Inflammatory macrophage treated with lipopolysaccharide for 1 hour (primary cell): ENCODE measurements at places on chromosomes 13 and 19.

- no peak for DNase-seq
These were observed 487.4 kb downstream of the LMO7 start for GRCh38 chr13:76123548-76123947.

GRCh38 chr19:55484593-55485438 lies at the start of gene NAT14:
Gene NAT14 (plus strand): TSS chr19:55485188. CDS start chr19:55485709, 521 bp downstream.
- no peak for DNase-seq

- no peak for DNase-seq
These were observed 16.6 kb downstream of the POU4F1 start for GRCh38 chr13:78586706-78587105.

DNA sequence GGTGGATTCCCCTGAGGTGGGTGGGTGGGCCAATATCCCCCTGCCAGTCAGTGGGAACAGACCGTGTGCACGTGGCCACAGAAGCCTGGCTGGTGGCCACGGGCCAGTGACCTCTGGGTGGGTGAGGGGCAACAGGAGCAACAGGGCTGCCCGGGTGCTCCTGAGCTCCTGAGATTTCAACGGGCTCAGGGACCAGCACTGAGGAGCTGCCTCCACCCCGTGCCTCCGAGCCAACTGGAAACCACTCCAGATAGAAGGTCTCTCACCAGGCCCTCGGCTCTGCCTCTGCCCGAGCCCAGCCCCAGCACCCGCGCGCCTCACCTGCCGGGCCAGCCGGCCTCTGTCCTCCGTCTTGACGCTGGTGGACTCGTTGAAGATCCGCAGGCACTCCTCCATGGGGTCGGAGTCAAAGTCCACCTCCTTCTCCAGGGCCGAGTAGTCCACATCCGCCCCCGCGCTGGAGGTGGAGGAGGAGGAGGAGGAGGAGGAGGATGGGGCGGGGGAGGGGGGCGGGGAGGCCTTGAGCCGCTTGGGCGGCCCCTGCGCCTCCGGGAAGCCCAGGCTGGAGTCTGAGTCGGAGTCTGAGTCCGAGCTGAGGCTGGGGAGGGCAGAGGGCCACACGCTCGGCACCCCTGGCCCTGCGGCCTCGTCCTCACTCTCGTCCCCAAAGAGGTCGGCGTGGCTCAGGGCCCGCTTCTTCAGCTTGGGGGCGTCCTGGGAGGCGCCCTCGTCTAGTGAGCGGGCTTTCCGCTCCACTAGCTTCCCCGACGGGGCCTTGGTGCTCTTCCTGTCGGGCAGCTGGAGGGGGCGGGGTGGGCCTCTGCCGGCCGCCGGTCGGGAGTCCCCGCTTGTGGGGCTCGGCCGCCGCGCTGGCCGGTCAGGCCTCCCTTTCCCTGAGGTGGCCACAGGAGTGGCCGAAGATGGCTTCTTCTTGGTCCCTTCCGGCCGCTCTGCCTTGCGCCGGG lies 14.8 kb upstream of the ATP8B3 start:
- DNase-seq = no peak

DNA sequence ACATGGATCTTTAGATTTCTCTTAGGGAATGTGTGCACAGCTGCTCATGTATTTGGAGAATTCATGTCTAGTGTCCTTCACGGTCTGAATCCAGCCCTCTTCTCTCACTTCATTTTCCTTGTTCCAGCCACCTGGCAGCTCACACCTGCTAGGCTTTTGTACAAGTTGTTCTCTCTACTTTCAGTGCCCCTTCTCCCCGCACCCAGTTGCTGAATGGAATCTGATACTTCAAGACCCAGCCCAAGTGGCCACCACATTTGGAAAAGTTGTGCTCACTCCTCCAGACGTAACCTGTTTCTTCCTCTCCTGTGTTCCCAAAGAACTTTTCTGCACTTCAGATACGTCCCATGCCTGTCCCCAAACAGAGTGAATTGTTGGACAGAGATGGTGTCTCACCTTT lies 235.6 kb downstream of the SHISA2 start:
- no peak for DNase-seq

GRCh38 chr19:3932931-3933810 lies at the start of gene NMRK2:
Gene NMRK2 (plus strand): TSS chr19:3933069. CDS start chr19:3933672, 603 bp downstream.
- no peak for DNase-seq

DNA sequence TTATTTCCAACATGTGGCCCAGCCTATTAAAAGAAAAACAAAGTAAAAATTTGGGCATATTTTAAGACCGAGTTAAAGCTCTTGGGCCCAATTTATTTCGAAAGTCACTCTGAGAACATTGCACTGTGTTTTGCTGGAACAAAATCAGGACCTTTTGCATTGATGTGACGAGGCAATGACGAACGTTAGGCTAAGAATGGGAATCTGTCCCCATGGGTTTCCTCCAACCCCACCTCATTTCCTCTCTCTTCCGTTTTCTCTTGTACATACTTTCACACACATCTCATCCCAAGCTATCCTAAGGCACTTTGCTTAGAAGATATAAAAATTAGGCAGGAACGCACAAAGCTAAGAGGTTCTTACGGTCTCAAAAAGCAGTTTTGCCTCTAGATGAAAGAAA lies 22.1 kb downstream of the EDNRB start:
- DNase-seq = no peak

GRCh38 chr19:45468159-45468651 lies 409 bp downstream of the FOSB start:
- no peak for DNase-seq

DNA sequence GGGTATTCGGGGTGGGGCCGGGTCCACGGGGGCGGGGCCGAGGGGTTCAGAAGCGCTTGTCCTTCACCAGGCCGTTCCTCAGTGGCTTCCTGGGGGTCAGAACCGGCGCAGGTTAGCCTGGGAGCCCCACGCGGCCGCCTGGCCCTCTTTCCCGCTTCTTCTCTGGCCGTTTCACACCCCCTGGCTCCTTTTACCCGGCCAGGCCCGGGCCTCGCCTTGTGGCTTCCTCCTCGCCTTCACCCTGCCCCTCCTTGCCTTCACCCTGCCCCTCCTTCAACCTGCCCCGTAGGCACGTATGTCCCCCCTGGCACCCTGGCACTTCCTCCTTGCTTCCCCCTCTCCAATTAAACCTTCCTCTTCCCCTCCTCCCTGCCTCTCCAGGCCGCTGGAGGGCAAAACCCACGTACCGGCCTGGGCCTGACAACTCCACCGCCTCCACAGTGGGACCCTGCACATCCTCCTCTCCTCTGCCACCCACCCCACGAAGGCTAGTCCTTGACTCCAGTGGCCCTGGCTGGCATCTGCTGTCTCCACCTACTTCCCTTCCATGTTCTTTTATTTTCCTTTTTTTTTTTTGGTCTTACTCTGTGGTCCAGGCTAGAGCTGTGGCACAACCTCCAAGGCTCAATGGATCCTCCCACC lies 25.3 kb downstream of the CERS1 start:
- no peak for DNase-seq

GRCh38 chr19:10631874-10632273 lies 6.5 kb downstream of the SLC44A2 start:
- DNase-seq = no peak

GRCh38 chr13:103246581-103247200 lies 180.5 kb upstream of the SLC10A2 start:
- no peak for DNase-seq

GRCh38 chr19:6588508-6589345 lies 2.2 kb downstream of the CD70 start:
- DNase-seq = peak; percentile 48

GRCh38 chr13:106183410-106184065 lies 351.9 kb downstream of the EFNB2 start:
- no peak for DNase-seq

GRCh38 chr13:112898621-112899280 lies 70.3 kb upstream of the MCF2L start:
- DNase-seq = no peak

DNA sequence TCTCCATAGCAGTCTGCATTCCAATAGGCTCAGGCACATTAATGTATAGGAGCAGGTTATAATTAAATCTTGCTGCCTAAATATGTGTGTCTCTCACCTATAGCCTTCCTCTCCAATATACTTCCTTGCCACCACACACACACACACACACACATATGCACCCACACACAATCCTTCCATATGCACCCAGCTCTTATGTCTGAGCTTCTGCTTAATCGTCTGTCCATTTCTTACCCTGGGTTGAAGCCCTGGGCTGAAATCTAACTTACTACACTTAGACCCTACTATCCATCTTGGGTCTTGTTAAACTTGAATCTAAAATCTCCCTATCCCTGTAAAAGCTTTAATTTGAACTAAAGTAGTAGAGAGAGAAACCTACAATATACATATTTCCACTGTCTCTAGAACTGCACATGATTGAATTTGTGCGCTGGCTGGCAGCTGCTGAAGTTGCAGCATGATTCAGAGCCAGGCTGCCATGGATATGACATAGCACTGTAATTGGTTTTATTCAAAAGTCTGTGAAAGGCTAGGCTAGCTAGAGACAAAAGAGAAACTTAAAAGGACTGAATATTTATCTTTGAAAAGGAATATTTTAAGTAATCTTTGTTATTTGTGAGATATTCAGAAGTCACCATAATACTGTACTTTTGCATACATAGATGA lies 25.7 kb upstream of the FREM2 start:
- DNase-seq = no peak

- no peak for DNase-seq
These were observed 313.3 kb downstream of the GPC6 start for GRCh38 chr13:93539914-93540313.

- peak; percentile 86 for DNase-seq
These were observed 4.9 kb upstream of the GIPC3 start for GRCh38 chr19:3580156-3580934.

DNA sequence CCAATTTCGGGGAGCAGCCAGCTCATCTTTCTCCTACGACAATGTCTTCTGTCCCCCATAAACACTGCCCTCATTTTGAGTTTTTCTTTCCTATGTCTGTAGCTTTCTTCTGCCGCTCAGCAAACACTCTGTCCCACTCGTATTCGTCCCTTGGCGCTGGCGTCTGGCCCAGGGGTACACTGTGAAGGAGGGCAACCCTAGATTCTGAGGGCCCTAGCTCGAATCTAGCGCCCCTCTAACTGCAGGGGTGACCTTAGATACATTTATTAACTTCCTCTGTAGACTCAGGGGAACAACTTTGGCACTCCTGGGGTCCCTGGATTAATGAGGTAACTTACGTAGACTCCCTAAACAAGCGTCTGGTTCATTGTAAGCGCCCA lies 677 bp upstream of the LRCH1 start:
- no peak for DNase-seq

DNA sequence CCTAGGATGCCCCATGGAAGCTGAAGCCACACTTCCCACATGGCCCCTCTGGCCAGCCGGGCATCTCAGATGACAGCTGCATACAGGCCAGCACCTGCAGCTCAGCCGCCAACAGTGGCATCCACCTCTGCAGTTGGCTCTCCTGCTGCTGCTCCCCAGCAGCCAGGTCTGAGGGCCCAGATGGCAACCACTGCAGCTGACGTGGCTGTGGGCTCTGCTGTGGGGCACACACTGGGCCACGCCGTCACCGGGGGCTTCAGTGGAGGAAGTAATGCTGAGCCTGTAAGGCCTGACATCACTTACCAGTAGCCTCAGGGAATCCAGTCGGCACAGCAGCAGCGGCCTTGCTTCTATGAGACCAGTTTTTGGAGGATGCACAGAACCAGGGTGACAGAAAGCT lies 45.3 kb upstream of the LSM14A start:
- DNase-seq = no peak

DNA sequence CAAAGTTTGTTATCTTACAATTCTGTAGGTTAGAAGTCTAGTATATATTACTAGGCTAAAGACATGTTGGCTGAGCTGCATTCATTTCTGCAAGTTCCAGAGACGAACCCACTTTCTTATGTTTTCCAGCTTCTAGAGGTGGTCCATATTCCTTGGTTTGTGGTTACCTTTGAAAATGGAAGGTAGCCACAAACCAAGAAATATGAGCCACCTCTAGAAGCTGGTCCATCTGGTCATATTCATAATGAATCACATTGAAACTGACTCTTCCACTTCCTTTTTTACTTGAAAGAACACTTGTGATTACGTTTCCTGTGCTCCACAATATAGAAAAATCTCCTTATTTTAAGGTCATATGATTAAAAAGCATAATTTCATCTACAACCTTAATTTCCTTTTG lies 943.0 kb upstream of the PCDH9 start:
- DNase-seq = no peak

DNA sequence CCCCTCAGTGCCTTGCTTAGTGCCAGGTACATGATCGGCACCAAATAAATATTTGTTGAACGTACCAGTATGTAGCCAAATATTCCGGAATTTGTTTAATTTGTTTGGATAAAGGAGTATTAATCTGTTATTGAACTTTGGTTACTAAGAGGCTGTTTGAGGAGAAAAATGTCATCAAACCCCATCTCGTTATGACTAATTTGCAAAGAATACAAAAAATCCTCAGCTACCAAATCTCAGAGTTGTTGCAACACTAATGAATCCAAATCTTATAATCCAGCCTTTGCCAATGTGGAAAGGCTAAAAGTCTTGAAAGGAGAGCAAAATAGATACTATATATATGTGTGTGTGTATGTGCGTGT lies 79.5 kb downstream of the KLF5 start:
- DNase-seq = no peak

DNA sequence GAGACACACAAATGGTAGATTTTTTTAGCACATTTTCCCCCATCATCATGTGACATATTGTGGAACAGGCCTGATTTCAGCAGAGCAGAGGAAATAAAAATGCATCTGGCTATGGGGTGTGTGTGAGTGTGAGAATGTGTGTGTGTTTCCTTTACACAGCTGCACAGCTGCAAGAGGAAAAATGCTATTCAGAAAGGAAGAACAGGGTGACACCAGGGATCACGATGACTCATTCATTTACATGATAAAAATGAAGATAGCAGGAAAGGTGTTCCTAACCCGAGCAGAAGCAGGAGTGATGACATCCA lies 469.5 kb upstream of the TSHZ3 start:
- no peak for DNase-seq

DNA sequence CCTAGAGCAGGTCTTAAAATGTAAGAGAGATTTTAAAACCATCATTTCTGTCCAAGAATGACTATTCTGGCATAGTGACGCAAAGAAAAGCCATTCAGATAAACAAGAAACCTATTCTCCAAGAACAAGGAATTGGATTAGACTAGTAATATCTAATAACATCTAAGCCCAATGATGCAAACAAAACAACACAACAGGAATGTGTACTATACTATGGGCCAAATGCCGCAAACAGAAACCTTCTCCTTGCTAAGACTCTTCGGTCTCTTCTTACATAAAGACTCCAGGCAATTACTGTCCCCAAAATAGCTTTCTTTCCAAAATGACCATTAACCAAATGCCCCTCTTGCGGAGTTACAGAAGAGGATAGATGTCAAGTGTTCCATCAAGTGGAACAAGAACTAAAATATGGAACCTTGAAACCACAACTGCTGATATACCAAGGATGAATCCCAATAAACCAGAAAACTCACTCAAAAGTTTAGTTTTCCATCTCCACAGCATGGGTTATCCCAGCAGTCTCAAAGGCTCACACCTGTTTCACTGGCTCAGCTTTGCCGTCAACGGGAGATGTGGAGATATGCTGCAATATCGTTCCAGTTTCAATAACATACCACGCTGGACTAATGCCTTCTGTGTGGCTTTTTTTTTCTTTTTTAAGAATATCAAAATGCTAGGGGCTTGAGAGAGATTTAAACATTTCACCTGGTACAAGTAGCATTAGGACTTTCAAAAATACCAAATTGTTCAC lies 76.2 kb downstream of the FOXO1 start:
- DNase-seq = no peak

- peak; percentile 51 for DNase-seq
These were observed 711 bp upstream of the MIPEP start for GRCh38 chr13:23889615-23890607.

- DNase-seq = no peak
These were observed at the start of gene CADM4 for GRCh38 chr19:43639519-43640423. Gene CADM4 (minus strand): TSS chr19:43639850. CDS start chr19:43639790, 60 bp downstream.

- no peak for DNase-seq
These were observed 4.9 kb upstream of the HSPH1 start for GRCh38 chr13:31166591-31166990.

GRCh38 chr19:44752123-44752815 lies 3.8 kb downstream of the BCL3 start:
- DNase-seq = no peak
